Activated T-cell treated with anti-CD3 and anti-CD28 coated beads, Interleukin-2, amount 50 U/mL, for 1 hour (primary cell): ENCODE measurements at places on chromosomes 11 and 22.

DNA sequence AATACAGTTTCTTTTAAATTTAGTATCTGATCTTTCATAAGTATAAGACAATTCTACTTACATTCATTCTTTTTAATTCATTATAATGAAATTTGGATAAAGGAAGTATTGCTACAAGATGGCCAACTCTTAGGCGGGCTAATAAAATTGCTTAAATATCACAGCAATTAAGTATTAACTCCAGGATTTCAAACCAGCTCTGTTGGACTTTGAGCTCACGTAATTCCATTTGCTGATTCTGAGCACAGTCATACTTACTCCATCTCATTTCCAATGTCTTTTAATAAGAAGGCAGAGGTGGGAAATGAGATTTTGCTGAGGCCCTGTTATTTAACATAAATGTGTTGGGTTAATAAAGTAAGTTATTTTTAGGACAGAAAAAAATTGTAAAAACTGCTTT is 748.1 kb downstream of the KCNA4 start:
- no peak for DNase-seq

GRCh38 chr11:65150509-65151299 is 16.4 kb upstream of the SYVN1 start:
- DNase-seq = no peak

GRCh38 chr11:73804712-73805111 is 17.0 kb downstream of the MRPL48 start:
- no peak for DNase-seq

- DNase-seq = no peak
Observed at GRCh38 chr11:57361926-57362325, 19.0 kb downstream of the PRG3 start.

DNA sequence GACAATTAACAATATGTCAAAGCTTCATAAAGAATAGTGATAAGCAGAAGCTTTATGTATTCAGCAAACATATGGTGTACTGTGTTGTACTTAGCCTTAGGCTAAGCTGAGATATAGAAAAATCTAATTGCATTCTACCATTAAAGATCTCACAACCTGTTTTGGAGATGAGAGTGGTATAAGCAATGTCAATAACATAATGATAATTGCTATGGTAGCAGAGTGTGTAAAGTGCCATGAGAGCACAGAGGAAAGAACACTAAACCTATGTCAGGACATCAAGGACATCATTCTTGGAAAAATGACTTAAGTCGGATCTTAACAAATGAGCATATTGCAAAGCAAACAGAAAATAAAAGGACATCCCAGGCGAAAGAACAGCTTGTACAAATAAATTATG is 28.6 kb upstream of the ANGPTL5 start:
- DNase-seq = no peak

GRCh38 chr11:134132808-134133207 is 63.9 kb downstream of the JAM3 start:
- DNase-seq = no peak

DNA sequence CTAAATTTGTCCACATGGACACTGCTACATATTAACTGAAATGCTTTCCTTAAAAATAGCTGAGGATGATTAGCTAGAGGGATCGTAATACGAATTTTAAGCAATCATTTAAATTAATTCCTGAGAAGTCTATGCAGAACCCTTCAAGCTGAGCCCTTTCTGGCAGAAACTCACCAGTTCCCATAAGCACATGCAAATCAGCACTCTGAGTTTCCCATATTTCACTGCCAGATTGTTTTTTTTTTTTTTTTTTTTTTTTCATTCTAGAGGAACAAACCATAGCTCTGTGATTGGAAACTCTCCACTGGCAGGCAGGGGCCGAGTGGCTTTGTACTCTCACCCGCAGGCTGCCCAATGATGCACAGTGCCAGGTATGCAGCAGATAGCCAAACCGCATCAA is 145.6 kb downstream of the EFCAB6 start:
- DNase-seq = no peak

DNA sequence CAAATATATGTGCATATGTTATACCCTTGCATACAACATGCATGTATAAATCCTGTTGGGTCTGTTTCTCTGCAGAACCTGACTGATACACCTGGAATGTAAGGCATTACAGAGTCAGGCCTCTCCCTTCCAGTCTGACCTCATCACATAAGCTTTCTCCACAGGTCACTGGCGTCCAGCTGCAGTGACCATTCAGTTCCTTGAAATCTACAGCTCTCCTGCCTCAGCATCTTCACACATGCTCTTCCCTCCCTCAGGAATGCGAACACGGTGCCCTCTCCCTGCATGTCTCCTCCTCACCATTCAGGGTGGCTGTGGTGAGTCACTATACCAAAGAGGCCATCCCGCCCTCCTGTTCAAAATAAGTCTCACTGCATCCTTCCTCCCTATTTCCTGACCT is 657.8 kb upstream of the B3GAT1 start:
- DNase-seq = no peak

DNA sequence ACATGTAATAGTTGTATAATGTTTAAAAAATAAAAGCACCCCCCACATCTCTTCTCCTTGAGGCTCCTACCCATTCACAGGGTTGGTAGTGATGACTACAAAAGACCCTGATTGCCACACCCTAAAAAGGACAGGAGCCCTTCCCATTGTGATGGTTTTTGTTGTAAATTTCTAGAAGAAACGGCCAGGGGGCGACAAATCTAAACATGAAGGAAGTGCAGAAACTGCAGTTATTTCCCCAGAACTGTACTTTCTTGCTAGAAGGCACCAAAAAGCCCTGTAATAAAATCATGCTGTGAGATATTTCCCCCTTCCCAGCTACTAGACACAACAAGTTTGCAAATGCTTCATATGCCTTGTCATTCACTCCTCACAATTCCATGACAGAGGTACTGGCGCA is 10.8 kb downstream of the PRR5L start:
- no peak for DNase-seq

GRCh38 chr22:30228509-30229359 is 17.8 kb downstream of the LIF start:
- no peak for DNase-seq

- no peak for DNase-seq
Observed at GRCh38 chr11:116641561-116642045, 131.2 kb downstream of the BUD13 start.

DNA sequence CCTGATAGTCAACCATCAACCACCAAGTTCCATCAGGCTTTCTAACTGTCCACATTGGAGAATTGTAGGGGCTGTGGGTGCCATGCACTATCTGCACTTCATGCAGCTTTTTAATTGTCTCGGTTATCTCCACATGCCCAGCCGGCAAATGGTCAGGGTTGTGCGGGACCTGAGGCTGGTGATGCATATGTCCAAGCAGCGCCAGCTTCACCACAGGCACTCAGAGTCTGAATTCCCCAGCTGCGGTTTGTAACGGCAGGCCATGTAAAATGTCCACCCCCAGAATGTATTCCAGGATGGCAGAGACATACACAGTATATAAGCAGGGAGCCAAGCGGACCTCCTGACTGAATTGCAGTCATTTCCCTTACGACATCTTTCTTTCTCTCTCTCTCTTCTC is 435.6 kb downstream of the DYNC2H1 start:
- DNase-seq = no peak

DNA sequence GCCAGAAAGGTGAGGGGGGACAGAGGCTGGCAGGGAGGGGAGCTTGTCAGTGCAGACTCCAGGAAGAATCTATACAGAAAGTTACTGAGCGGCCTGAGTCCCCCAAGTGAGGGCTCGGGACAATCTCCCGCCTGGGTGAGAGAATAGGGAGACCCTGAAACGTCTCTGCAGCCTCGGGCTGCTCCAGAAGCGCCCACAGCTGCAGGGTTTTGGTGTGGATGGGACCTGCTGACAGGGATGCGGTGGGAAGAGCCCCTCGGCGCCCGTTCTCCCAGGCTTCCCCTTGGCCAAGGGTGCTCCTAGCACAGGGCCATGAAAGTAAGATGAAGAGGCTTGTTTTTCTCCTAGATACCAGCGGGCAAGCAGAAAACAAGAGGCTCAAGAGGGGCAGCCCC is 743 bp upstream of the RCE1 start:
- DNase-seq = no peak

- no peak for DNase-seq
Observed at GRCh38 chr22:45731041-45731797, 59.6 kb downstream of the ATXN10 start.

GRCh38 chr22:36982136-36982535 is 37.1 kb downstream of the TST start:
- DNase-seq = no peak

- no peak for DNase-seq
Observed at GRCh38 chr11:30916764-30917163, 330.6 kb upstream of the MPPED2 start.

DNA sequence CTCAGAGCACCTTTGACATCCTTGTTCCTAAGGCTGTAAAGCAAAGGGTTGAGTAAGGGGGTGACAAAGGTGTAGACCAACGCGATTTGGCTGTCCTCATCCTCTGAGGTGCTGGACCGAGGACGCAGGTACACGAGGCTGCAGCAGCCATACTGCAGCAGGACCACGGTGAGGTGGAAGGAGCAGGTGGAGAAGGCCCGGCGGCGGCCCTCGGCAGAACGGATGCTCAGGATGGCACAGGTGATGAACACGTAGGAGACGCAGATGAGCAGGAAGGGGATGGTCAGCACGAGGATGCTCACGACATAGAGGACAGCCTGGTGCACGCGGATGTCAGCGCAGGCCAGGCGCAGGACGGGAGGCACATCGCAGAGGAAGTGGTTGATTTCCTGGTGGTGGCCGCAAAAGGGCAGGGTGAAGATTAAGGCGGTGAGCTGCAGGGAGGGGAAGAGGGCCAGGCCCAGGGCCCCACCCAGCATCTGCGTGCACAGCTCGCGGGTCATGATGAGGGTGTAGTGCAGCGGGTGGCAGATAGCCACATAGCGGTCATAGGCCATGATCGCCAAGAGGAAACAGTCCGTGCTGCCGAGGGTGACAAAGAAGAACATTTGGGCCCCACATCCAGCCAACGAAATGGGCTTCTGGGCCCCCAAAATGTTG is 632 bp downstream of the OR10Q1 start:
- no peak for DNase-seq

GRCh38 chr22:48926643-48927042 is 901.0 kb downstream of the BRD1 start:
- no peak for DNase-seq

DNA sequence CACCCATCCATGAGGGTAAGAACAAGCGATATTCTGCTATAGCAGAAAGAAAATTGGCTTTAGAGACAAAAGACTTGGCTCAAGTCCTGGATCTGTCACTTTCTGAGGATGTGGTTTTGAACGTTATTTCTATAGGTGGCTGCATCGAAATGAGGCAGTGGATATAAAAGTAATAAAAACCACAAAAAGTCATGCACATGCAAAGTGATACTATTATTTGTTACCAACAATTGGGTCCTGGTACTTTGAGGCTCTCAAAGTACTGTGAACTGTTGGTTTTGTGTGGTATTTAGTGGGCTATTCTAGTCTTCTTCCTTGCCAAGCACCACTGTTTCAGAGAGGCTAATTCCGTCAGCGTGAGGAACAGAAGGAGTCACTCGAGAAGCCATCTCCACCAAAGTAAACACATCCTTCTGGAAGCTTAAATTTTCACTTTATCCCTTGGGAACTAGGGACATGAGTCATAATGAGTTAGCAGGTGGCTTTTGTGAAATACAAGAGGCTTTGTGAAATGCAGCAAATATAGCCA is 13.1 kb downstream of the UBASH3B start:
- DNase-seq = no peak

DNA sequence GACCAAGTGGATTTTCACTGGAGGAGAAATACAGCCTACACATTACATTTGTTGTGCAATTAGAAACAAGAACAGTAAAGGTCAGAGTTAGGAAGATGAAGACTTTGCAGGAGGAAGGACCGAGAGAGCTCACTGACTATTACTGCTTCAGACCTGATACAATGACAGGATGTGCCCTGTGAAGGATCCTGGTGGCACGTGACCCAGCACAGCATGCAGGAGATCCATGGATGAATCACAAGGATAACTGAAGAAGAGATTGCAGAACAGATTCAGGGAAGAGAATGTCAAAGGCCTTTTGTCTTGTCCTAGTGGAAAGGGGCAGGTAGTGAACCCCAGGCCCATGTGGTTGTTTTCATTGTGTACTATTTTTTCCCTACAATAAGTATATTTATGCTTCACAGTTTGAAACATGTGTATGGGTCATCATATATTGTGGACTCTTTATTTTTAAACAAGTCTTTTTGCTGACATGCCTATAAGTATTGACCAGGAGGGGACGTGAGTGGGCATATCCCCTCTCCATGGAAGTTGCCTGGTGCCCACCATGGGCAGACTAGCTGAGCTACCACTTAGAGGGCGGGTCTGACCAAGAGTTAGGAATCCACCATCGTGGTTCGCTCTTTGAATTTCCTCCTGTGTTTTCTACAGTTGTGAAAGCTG is 44.3 kb downstream of the RASSF10 start:
- no peak for DNase-seq

- no peak for DNase-seq
Observed at GRCh38 chr11:27204529-27204928, 158.5 kb downstream of the CCDC34 start.

DNA sequence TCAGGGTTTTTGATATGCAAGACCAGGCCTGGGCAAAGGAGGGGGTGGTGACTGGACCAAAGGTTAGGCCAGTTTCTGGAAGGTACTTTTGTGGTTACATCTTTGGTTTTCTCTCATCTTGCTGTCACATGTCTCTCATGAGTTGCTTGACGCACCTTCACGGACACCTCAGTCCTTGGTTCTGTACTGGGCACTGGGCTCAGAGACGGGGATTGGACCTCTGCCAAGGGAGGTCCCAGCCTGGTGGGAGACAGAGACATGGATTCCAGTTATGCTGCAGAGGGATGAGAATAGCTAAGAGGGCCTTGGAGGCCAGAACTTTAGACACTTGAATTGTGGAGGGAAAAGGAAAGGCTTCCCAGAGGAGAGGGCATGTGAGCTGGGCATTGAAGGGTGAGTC is 1.7 kb downstream of the USP35 start:
- DNase-seq = no peak

- DNase-seq = no peak
Observed at GRCh38 chr11:68470304-68470811, 9.8 kb downstream of the PPP6R3 start.

GRCh38 chr11:67024410-67024809 is 1.5 kb downstream of the SYT12 start:
- peak; percentile 44 for DNase-seq

- DNase-seq = no peak
Observed at GRCh38 chr22:25485626-25486545, 78.6 kb upstream of the GRK3 start.

DNA sequence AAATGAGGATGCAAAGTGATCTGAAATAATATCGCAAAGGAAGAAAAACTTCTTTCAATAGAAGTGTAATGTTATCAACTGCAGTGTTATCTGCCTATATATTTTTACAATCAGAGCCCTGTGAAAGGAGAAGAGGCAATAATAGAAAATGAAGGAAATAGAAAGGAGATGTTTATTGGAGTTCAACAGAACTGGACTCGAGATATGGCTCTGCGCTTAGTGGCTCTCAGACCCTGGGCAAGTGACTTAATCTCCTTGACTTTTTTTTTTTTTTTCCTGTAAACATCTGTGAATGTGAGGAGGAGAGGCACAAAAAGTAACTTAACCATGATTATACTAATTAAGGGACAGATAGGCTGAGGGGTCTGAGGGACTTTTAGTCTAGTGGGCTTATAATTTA is 18.9 kb downstream of the CNTF start:
- no peak for DNase-seq
